ENCODE measurements at places on chromosomes 12 and 14.

- no peak for DNase-seq
These were observed 5.7 kb downstream of the KRT85 start for GRCh38 chr12:52361553-52361952.

GRCh38 chr12:75549989-75550388, 38.6 kb upstream of the KRR1 start:
- no peak for DNase-seq

- no peak for DNase-seq
These were observed 4.7 kb upstream of the LPAR5 start for GRCh38 chr12:6640497-6640896.

GRCh38 chr12:51409846-51410245, 14.8 kb upstream of the SLC4A8 start:
- no peak for DNase-seq

DNA sequence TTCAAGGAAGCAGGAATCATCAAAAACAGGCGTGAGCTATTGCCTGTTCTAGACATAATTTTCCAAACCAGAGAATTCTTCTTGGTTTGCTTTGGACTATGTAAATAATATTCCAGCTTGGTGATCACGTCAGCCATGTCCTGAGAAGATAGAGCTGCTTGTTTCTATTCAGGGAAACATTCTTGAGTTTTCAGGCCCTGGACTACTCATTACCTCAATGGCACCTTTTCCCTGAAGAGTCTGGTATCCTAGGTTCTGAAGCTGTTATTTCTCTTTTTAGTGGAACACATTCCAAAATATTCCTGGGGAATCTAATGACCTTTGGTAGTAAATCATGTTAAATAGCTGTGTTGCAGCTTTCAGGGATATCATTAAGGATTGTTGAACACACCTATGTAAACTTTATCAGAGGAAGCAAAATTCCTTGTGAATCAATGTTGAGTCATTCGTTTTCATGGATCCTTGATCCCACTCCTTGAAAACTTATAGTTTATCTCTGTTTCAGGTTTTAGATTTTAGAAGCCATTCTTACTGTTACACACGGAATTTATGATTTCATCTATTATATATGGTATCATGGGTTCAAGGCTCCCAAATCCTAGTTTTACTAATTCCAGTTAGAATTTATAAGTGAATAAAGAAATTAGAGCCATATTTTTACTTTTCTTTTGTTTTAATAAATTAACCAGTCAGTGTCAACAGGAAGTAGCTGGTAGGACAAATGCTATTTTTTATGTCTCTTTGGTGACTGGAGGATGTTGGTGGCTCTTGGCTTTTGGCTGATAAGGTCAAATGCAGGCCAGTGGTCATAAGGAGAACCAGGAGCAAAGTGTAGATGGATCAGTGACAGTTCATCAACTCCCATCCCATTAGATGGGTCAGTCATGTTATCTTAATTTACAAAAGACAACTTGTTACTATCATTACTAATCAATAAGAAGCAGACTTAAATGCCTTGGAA, 380.1 kb downstream of the ZFP36L1 start:
- no peak for DNase-seq

All from stimulated activated CD4-positive, alpha-beta T cell treated with anti-CD3 and anti-CD28 coated beads, TNF-alpha, amount 100 ng/mL, for 4 hours (primary cell).